ENCODE measurements at places on chromosomes 13 and 19. TPM values are rescaled to one million over a fixed set of nuclear protein-coding genes. Genes with fewer than 3 reads are reported as not detected.

TMEM86B gene
- total RNA-seq: 14.0 TPM

B3GNT8 gene
- total RNA-seq: 0.88 TPM

LSR gene
- total RNA-seq: 18.5 TPM

FOXO1 gene
- total RNA-seq: 41.3 TPM

ZNF418 gene
- 7.5 TPM for total RNA-seq

All from activated naive CD4-positive, alpha-beta T cell treated with anti-CD3 and anti-CD28 coated beads, Interleukin-2, amount 10 ng/mL, durations not matched to agents 5 hours and 36 hours (primary cell).